ENCODE measurements at places on chromosomes 6 and 20.

GRCh38 chr6:111172563-111172962 is 85.3 kb downstream of the SLC16A10 start:
- DNase-seq: no peak

GRCh38 chr6:53306819-53307347 is 41.9 kb downstream of the ELOVL5 start:
- no peak for DNase-seq

DNA sequence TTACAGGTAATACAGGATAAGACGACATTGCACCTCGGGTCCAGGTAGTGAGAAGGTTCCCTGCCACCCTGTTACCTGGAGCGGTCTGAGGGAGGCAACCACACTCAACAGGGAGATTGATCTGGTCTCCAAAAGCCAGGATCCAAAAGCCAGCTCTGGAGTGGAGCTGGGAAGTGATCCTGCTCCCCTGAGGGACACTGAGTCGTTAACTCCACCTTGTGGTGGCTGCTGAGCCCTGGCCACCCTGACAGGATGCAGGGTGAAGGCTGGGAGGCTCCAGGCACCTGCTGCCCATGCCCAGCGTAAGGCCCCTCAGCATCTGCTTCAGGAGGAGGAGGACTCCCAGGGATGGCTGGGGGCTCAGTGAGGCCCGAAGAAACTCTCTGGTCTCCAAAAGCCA is 38.7 kb upstream of the SLC22A2 start:
- DNase-seq: no peak

DNA sequence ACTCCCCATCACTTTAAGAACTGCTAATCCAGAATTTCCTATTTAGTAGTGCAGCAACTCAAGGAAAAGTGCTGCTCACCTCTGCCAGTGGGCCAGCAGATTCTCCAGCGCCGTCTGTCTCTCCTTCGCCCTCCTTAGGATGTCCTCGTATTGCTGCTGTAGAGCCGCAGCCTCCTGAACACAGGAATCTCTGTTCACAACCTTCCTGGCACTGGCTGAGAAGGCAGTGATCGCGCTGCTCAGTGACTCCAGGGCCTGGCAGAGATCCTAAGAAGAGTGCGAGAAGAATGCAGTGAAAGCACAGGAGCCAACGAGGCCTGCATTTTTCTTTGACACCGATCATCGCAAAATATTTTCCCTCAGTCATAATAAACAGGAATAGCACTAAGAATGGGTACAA is 209.0 kb downstream of the SYNE1 start:
- DNase-seq: no peak

DNA sequence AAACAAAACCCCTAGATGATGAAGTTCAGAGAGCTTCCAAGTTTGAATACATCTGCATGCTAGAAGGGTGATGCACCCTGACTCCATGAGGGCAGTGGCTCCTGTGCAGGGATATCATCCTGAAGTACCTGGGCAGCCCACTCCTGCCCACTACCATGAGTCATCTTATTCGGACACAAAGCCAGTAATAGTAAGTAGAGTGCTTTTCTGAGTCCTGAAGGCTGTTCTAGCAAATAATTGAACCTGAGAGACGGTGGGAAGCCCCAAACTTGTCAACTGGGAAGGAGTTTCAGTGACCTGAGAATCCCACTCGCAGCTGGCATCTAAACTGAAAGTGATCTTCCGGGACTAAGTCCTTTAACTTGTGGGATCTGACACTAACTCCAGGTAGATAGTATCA is 152.9 kb upstream of the COL21A1 start:
- no peak for DNase-seq

DNA sequence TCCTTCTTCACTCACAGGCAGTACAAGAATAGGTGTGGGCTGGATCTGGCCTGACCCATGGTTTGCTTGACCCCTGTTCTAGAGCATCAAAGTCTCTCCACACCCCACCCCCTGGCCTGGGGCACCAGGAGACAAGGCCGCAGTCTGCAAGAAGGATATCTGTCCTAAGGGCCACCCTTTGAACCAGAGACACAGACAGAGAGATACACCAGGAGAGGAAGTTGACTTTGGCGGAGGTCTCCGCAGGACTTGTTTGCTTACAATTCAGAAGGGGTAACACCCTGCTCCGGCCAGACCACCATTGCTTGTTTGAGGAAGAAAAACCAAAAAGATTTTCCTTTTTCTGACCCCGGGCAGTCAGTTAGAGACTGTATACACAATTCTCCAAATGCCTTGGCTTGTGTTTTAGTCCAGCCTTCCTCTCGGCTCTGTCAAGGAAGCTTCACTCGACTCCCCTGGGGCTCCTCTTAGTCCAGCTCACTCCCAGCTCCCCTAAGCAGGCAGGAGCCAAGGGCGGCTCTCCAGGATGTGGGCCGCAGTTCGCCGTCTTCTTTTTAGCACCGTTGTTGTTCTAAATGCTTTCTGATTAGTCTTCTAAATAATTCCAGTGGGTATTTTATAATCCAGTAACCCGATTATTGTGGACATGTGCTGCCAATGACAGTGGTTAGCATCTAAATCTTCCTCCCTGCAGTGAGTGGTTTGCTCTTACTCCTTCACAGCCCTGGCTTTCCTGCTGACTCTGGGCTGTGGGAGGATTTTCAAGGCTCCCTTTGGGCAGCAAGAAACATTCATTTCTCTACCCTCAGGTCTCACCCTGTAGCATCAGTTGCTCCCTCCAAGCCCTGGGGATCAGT is 58.6 kb upstream of the MRPS10 start:
- DNase-seq: no peak

GRCh38 chr6:139595183-139595582 is 220.7 kb upstream of the CITED2 start:
- no peak for DNase-seq

DNA sequence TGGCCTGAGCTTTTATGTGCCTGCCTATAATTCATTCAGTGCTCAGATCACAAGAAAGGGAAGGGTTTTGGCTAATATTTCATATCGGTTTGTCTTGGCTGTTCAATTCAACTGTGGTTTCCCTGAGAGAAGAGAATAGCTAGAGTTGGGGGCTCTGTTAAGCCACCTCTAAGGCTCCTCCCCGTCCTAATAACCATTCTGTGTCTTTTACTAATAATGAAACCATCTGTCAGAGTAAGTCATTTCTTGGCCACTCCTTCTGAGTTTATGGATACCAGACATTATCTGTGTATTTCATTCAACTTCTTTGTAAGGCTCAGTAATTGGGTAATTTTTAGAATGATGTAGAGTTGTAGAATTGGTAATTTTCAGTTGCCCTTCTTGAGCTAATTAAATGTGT is 5.2 kb downstream of the STX11 start:
- DNase-seq: no peak

- DNase-seq: no peak
These were observed 9.8 kb upstream of the SLC22A1 start for GRCh38 chr6:160111806-160112205.

GRCh38 chr6:102137859-102138258 is 744.4 kb downstream of the GRIK2 start:
- no peak for DNase-seq

- DNase-seq: no peak
These were observed 82.7 kb downstream of the MDN1 start for GRCh38 chr6:89736893-89737292.

GRCh38 chr20:38776363-38776762 is 28.1 kb downstream of the ACTR5 start:
- DNase-seq: no peak

DNA sequence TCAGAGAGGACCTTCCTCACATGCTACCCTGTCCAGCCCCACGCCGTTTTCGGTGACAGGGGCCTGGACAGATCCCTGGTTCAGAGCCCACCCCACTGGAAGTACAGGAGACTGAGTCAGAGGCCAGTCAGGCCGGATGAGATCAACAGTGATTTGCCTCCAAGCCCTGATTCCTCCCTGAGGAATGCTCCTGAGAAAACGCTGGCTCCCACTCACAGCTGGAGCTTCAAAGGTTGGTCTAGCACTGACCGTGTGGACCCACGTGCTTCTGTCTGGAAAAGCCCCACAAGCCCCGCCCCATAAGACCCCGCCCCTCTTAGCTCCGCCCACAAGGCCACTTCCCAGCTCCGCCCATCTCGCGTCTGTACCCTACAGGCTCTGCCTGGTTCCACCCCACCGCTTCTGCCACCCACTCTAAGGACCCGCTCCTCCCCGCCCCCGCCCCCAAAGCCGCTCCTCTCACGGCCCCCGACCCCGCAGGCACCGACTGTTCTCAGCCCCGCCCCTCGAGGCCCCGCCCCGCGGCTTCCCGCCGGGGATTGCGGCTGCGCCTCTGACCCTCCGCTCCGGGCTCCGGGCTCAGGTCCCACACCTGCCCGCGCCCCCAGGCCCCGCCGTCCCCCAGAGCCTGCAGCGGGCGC is 64.9 kb upstream of the BHLHE23 start:
- no peak for DNase-seq

- DNase-seq: no peak
These were observed 56.1 kb upstream of the HFE start for GRCh38 chr6:26031151-26031594.

- DNase-seq: no peak
These were observed 3.2 kb downstream of the HDAC2 start for GRCh38 chr6:113967777-113968176.

DNA sequence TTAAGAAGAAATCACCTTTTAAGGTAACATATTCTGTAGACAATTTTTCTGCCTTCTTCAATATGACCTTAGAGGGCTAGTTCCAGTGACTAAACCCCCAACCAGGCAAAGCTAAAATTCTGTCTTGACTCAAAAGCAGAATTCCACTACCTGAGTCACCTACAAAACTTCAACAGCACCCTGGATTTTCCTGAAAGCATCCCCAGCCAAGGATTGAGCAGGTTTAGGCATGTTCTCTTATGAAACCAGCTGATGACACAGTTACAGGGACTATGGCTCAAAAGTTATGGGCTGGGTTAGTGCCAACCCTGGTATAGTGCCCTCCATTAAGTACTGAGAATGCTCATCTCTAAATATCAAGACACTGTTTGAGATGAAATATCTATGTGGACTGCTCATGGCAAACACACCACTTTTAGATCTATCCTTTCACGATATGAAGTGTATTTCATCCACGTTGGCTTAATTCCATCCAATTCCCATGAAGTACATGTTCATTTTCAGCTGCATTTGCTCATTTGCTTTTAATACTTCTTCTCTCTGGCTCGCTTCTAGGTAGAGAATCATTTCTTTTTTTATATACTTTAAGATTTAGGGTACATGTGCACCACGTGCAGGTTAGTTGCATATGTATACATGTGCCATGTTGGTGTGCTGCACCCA is 53.6 kb upstream of the TNFAIP3 start:
- no peak for DNase-seq

All from stimulated activated CD8-positive, alpha-beta memory T cell treated with anti-CD3 and anti-CD28 coated beads, Interleukin-4, amount 100 ng/mL, for 1 hour (primary cell).